Activated CD4-positive, alpha-beta T cell treated with anti-CD3 and anti-CD28 coated beads for 24 hours (primary cell): ENCODE measurements at places on chromosomes 16 and 17.
A peak's percentile ranks its signal among the peaks of the same experiment; 100 is the strongest.

- DNase-seq = no peak
Measured at GRCh38 chr16:66858740-66859396, 14.7 kb downstream of the CA7 start.

DNA sequence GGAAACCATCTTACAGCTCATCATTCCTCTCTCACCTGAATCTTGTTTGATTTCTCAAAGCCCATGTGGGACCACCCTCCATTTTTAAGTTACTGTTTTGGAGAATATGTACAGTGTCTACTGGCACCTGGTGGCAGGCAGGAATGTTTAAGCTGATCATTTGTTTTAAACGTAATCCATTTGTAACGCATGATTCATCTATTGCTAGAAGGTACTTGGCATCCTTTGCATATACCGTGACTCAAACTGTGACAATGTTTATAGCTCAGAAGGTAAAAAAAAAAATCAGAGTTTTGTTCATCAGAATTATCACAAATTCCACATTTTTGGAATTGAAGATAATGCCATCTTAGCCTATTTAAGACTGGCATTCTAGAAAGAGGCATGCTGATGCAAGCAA, 1007.5 kb upstream of the EEF2KMT start:
- no peak for DNase-seq

DNA sequence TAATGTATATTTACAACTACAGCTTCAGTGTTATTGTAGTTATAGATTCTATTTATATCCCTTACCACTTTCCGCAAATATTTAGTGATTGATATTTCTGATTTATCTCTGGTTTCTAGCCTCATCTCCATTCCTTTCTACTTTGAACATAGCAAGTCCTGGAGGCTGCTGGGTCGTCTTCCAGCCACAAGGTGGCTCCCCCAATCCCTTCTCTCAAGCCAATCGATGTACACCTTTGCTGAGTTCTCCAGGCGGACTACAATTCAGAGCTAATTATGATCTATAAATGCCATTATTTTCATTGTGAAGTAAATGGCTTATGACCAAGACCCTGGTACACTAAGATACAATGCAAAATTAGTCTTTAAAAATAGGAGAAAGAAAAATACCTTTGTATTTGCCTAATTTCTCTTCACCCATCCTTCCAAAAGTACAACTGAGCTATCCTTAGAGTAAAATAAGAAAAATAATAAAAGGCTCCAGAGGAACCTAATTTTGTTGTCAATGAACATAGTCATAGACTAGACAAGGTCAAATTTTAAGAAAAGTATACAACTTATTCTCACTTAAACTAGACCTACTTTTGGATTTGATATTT, 122.1 kb downstream of the SKAP1 start:
- peak; percentile 27 for DNase-seq

DNA sequence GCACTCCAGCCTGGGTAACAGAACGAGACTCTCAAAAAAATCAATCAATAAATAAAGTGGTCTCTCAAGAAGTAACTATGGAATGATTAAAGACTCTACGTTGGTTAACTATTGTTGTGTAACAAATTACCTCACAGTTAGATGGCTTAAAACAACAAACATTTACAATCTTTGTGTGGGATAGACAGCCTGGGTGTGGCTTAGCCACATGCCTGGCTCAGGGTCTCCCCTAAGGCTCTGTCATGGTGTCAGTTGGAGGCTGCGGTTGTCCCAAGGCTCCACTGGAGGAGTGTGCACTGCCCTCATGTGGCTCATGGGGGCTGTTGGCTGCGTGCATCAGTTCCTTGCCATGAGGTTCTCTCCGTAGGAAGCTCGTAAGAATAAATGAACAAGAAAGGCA, 294.5 kb downstream of the SNX29 start:
- no peak for DNase-seq

DNA sequence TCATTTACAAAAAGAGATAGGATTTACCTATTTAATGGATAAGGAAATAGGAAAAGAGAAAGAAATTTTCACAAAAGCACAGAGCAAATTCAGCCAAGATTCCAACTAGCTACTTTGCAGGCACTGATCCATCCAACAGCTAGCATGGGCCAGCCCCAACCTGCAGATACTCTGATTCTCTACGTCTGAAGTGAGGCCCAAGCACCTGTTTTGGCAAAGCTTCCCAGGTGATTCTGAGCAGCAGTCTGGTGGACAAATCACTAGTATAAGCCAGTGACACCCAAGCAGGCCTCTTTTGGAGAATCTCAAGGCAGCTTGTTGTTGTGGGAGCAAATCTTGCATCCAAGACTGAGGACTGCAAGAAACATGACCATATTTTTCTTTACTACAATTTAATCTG, 20.9 kb upstream of the CALB2 start:
- no peak for DNase-seq

DNA sequence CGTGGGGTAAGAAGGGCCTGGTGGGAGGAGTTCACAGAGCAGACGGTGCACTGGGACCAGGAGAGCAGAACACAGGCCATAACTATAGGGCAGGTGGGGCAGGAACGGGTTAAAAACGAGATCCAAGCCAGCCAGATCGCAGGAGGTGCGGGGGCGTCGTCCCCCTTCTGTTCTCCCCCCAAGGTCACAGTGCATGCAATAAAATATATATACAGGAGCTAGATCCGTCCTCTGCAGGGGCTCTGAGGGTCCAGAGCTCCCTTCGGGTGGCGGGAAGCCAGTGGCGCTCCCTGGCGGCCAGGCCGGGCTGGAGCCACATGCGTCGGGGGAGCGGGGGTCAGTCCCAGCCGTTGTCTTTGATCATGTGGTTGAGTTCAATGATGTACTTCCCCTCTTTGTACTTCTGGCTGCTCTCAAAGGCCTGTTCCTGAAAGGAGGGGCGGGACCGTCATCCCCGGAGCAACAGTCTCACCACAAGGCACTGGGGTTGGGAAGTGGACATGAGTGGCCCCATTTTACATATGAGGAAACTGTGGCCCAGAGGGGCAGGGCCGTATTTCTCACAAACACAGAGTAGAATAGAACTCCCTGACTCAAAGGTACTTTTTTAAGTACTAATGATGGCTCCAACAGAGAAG, 768 bp upstream of the TBX6 start:
- peak; percentile 39 for DNase-seq

- no peak for DNase-seq
Measured at GRCh38 chr17:3983606-3984484, 19.6 kb upstream of the ATP2A3 start.

GRCh38 chr17:74446551-74447500, 14.9 kb downstream of the GPRC5C start:
- DNase-seq = no peak

- DNase-seq = no peak
Measured at GRCh38 chr16:74026373-74027281, 270.0 kb upstream of the PSMD7 start.

DNA sequence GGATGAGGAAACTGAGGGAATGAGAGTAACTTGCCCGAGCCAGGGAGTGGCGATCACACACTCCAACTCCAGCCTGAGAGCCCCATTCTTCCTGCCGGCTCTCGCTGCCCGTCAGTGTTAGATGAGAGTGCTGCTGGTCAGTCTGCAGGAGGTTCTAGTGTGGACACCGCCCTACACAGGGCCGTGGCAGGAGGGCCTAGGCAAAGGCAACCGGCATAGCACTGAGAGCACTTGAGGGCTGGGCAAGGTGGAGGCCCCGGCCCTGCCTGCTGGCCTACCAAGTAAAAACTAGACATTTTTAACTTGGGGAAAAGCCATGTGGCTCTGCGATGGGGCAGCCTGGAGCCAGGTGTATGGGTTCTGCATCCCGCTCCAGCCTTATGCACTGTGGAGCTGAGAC, 354.8 kb downstream of the SEC14L1 start:
- DNase-seq = no peak

GRCh38 chr17:332023-332422, 20.6 kb downstream of the RPH3AL start:
- no peak for DNase-seq

- DNase-seq = no peak
Measured at GRCh38 chr17:73064084-73064938, 28.2 kb downstream of the SLC39A11 start.

GRCh38 chr17:29303386-29303785, 9.4 kb upstream of the NUFIP2 start:
- no peak for DNase-seq

GRCh38 chr17:76537288-76537577, 276 bp downstream of the CYGB start:
- no peak for DNase-seq

- no peak for DNase-seq
Measured at GRCh38 chr16:58940609-58941008, 206.5 kb upstream of the GOT2 start.

DNA sequence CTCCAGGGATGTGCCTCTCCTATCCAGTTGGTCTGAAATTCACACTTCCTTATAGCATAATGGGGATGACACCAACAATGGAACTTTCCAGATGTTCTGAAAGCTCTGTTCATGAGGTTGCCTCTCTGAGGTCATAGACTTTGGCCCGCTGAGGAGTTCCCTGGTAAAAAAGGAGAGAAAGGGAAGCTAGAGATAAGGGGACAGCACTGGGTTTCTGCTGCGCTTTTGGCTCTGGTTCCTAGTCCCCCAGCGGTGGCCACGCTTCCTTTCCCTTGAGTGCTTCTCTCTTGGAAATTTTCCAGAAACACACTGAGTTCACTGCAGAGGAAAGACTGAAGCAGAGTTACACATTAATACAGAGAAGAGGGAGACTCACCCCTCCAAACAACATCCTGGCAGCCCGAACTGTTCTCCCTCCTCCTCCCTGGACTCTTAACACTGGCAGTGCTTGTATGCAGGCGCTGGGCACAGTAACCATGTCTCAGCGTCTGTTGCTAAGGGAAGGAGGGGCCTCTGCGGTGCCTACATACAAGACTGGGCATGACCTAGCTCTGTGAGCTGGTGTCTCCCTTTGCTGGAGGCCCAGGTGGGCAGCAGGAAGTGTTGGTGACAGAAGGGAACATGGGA, at the start of gene DNAH3:
Gene DNAH3, minus strand, starts transcription at position 472 of the 627 bp plus-strand sequence. CDS start 527 bp downstream, outside the sequence.
- DNase-seq = no peak

- no peak for DNase-seq
Measured at GRCh38 chr17:55347341-55347740, 74.3 kb downstream of the MMD start.

DNA sequence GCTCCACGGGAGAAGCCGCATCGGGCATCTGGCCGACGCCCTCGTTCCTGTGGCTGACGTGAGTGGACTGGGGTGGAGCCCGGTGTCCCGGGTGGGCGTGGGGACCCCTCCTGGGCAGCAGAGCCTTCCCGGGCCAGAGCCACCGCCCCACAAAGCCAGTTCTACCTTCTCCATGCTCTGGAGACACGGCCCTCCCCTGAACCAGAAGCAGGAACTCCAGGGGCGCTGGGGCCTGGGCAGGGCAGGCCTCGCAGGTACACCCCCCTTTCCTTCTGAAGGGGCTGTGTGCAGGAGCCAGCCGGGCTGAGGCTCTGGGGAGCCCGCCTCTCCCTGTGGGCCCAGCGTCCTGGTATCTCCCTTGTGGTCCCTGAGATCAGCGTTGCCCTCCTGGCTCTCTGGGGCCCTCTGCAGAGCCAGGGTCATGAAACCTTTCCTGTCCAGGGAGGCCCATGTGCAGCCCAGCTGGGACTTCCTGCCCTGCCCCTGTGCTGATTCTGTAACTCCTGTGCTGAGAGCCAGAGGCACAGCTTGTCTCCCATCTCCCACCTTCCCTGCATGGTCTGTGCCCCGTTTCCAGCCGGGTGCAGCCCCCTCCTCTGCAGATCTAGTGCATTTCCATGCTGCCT, 6.5 kb downstream of the PIGQ start:
- DNase-seq = no peak

DNA sequence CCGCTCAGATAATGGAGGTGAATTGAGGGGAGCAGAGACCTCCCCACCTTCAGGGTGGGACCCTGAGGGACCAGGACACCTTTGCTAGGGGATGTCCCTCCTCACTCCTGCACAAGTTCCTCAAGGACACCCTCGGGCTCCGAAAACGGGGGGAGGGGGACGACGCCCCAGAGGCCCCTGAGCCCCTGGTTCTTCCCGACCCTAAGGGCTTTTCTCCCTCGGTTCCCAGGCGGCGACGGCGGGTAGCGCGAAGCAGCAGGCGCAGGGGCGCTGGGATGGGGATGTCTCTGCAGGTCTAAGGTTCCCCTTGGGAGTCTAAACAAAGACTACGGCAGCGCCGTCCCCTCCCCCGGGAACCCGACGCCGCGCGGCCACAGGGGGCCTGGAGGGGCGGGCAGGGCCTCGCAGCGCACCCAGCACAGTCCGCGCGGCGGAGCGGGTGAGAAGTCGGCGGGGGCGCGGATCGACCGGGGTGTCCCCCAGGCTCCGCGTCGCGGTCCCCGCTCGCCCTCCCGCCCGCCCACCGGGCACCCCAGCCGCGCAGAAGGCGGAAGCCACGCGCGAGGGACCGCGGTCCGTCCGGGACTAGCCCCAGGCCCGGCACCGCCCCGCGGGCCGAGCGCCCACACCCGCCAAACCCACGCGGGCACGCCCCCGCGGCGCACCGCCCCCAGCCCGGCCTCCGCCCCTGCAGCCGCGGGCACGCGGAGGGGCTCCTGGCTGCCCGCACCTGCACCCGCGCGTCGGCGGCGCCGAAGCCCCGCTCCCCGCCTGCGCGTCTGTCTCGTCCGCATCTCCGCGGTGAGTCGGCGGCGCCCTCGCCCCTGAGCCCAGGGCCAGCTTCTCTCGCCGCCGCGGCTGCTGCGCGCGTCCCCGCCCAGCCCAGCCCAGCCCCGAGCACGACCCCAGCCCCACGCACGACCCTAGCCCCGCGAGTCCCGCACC, 36.7 kb upstream of the NDRG4 start:
- DNase-seq = no peak

GRCh38 chr17:72681844-72682243, 410.6 kb downstream of the SLC39A11 start:
- DNase-seq = no peak

- no peak for DNase-seq
Measured at GRCh38 chr16:13779676-13780075, 140.3 kb upstream of the ERCC4 start.

- DNase-seq = no peak
Measured at GRCh38 chr17:8697323-8697741, 47.3 kb downstream of the CCDC42 start.

DNA sequence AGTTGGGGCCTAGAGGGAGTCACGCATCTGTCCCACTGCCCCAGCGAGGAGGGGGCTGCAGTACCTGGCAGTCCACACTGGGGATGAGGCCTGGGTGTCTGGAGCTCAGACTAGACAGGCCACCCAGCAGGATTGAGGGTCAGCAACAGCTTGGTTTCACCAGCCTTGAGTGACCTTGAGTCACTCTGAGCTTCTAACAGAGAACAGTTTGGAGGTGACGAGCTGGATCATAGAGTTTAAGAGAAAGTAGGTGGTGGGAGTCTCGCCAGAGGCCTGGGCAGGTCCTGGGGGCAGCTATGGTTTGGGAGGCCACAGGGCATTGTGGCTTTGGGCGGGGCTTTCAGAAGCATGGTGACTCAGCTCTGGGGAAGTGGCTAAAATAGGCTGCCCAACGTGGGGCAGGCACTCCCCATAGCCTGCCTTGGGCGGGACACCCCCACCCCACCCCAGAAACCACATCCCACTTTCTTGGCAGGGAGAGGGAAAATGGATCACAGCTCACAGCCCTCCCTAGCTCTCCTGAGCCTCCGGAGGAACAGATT, 20.5 kb downstream of the CDC42EP4 start:
- DNase-seq = no peak
